ENCODE measurements at places on chromosomes 11 and 22.

DNA sequence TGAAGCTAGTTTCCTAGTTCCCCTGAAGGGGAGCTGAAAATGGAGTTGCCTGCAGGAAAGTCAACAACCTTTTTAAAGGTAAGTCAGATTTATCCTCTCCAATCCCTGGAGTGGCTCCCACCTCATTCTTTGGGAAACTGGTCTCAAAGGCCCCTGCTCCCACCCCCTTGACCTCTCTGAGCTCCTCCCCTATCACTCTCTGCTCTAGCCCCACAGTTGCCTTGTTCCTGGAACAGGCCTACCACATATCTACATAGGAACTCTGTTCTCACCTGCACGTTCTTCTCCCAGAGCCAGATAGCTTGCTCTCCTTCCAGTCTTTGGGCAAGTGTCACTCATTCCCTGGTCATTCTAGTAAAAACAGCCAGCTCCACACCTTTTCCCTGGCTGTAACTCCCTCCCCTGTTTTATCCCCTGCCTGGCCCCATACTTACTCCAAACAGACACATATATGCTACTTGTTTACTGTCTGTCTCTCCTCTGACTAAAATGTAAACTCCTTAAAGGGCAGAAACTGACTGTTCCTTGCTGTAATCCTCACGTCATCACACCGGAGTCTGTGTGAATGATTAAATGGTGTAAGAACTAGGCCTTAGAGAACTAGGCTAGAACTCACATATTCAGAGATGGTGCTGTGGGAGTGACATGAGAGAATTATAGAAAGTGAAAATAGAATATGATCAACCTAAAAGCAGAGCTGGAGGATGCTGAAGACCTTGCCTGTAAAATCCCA is 53.3 kb downstream of the TCF20 start:
- DNase-seq = no peak

GRCh38 chr11:47003180-47003877 is 66.8 kb downstream of the CSTPP1 start:
- DNase-seq = no peak

DNA sequence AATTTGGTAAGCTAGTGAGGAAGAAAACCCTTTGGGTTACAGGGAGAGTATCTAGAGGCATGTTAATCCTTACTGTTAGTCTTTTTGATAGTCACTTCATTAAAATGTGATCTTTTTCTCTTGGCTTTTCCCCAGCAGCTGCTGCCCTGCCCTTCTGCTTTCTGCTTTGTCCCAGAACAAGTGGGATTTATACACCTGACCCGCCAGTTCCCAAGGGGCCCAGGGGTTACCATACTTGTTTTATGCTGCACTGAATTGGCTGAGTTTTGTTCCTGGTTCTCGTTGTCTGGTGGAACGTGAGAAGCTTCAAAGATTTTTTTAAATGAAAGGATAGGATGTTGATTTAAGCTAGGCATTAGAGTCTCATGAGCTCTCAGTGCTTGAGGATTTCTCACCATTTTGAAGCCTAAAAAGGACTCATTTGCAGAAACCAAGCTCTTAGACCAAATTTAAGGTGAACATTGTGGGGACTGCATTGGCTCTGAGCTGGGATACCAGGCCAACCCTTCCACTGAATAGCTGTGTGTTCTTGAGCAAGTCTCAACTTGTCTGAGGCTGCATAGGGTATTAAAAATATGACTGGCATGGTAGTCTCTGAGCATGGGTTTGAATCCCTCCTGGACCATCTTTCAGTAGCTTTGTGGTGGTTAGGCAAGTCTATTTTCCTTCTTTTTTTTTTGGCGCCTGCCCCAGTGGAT is 6.6 kb downstream of the LIMK2 start:
- no peak for DNase-seq

GRCh38 chr11:121145826-121146225 is 44.8 kb downstream of the TECTA start:
- no peak for DNase-seq

- DNase-seq = no peak
These were observed 54.3 kb upstream of the MUC15 start for GRCh38 chr11:26626346-26626745.

DNA sequence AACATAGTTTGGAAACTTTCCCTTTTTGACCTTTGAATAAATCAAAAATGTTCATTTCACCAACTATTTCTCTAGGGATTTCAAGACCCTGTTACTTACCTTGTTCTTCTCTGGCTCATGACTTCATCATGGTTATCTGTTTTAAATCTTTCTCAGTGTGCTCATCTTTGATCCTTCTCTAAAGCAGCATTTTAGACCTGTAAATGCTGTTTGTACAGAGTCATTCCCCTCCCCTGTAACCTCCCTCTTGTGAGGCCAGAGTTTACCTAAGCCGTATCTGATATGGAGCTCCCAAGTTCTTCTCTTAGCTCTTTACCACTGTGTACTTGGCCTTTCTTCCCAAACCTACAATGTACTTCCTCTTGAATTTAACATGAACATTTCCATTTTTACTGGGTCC is 56.0 kb downstream of the ACER3 start:
- no peak for DNase-seq

GRCh38 chr11:12537778-12538401 is 136.3 kb upstream of the TEAD1 start:
- DNase-seq = no peak

DNA sequence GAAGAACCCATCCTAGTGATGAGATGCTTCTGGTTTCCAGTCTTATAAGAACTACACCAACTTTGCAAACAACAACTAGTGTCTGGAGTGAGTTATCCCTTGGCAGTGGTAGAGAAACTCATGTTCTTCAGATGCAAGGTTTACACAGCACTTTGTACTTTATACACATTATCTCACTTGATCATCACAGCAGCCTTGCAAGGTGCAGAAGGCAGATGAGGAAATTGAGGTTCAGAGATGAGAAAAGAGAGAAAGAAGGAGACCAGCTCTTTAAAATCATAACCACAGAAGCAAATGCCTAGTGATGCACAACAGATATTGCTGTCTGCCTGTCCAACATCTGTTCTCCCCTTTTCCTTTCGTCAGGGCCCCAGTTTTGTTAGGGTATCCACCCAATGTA is 16.7 kb upstream of the CD44 start:
- no peak for DNase-seq

GRCh38 chr22:28151151-28151816 is 232.2 kb upstream of the PITPNB start:
- peak; percentile 25 for DNase-seq

GRCh38 chr22:43110444-43110926 is at the start of gene BIK:
Gene BIK, plus strand, starts transcription at chr22:43110750. Its CDS starts 13,273 bp downstream, at chr22:43124023.
- no peak for DNase-seq

- peak; percentile 35 for DNase-seq
These were observed 1.7 kb downstream of the EP300 start for GRCh38 chr22:41094041-41094593.

GRCh38 chr22:19709063-19709769 is 5.1 kb upstream of the SEPTIN5 start:
- peak; percentile 44 for DNase-seq

DNA sequence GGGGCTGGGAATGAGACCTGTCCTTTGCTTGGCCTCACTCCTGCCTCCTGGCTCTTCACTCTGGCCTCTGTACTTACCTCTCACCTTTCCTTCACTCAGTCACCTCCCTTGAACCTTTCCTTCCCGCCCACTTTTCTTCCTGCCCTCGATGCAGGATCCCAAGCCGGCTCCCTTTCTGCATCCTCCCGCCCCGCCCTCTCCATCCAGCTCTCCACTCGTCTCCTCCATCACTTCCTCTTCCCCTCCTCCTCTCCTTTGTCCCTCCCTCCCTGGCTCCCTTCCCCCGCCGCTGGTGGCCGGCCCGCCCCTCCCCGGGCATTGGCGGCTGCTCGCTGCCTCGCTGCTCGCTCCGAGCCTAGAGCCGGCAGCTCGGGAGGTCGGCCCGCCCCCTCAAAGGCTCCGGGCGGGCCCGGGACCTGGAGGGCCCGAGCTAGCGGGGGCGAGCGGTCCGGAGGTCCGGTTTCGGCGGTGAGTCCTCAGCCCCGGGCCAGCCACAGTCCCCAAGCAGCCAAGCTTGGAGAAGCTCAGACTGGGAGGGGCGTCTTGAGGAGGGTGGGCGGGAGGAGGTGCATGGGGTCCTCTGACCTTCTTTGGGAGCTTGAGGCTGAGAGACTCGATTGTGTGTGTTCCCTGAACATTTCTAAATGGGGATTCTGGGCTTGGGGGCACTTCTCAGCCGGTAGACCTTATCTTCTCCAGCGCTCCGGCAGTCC is 13.8 kb downstream of the PHLDB1 start:
- DNase-seq = peak; percentile 90

- no peak for DNase-seq
These were observed 1.7 kb upstream of the ME3 start for GRCh38 chr11:86673872-86674750.

DNA sequence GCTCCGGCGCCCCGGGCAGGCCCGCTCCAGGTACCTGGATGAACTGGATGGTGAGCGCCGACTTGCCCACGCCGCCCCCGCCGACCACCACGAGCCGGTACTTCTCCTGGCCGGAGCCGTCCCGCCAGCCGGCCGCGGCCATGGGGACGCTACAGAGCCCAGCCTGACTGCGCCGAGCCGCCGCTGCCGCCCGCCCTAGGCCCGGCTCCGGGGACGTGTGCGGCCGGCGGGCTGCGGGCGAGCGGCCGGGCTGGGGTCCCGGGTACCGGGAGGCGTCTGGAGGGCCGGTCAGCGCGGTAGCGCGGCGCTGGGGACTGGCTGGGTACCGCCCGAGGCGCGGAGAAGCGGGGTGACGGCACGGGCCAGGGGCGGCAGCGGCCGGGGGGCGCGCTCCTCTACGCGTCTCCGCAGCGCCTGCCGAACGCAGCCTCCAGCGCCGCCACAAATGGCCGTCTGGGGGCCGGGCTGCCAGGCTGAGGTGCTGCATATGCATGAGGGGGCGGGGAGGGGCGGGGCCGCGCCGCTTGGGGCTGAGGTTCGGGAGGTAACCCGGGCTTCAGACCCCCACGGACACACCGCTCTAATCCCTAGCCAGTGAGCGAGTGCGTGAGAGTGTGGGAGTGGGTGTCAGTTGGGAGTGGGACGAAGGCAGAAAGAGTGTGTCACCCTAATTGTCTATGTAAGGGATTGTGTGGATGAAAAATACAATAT is at the start of gene RRAS2:
Gene RRAS2, minus strand, starts transcription at position 455 of the 711 bp plus-strand sequence. Its CDS starts 313 bp downstream, at position 142.
- peak; percentile 91 for DNase-seq

DNA sequence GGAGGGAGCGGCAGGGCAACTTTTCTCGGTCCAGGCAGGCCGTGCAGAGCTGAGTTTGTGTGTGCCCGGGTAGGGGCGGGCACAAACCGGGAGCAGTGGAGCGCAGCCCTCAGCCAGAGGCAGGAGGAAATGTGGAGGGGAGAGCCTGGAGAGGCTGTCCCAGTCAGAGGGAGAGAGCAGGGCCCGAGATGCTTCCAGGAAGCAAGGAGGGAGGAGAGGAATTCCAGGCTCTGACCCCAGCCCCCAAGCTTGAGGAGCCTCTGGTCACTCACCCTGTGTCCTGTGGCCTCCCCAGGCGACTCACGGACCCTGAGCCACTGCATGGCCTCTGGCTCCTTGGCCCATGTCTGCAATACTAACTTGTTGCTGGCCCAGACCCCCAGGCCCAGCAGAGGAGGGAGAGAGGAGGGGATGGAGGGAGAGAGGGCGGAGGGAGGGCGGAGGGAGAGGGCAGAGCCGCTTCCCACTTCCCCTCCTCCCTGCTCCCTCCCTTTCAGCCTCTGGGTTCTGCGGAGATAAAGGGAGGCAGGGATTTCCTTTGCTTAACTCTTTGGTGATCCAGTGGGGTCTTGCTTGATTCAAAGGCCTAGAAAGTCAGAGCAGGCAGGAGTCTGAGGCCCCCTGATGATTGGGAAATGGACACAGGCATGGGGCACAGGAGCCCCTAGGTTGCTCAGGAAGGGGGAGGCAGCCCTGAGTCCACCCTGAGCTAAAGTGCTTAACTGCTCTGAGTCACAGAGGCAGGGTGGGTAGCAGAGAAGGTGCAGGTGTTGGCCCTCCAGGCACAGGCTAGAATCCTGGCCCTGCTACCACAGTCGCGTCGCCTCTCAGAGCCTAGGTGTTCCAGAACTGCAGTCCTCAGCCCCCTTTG is at the start of gene C1QTNF6:
Gene C1QTNF6, minus strand, starts transcription at position 357 of the 871 bp plus-strand sequence. Its CDS starts 34 bp downstream, at position 323.
- no peak for DNase-seq

GRCh38 chr11:42054351-42054900 is 595.0 kb upstream of the LRRC4C start:
- DNase-seq = no peak

GRCh38 chr22:30606455-30607299 is at the start of gene TCN2:
Gene TCN2, plus strand, starts transcription at chr22:30607174. Its CDS starts 158 bp downstream, at chr22:30607332.
- peak; percentile 81 for DNase-seq

- DNase-seq = no peak
These were observed 2.5 kb downstream of the OR2D2 start for GRCh38 chr11:6889835-6890234.

GRCh38 chr11:134815404-134815803 is 403.4 kb upstream of the B3GAT1 start:
- DNase-seq = no peak

DNA sequence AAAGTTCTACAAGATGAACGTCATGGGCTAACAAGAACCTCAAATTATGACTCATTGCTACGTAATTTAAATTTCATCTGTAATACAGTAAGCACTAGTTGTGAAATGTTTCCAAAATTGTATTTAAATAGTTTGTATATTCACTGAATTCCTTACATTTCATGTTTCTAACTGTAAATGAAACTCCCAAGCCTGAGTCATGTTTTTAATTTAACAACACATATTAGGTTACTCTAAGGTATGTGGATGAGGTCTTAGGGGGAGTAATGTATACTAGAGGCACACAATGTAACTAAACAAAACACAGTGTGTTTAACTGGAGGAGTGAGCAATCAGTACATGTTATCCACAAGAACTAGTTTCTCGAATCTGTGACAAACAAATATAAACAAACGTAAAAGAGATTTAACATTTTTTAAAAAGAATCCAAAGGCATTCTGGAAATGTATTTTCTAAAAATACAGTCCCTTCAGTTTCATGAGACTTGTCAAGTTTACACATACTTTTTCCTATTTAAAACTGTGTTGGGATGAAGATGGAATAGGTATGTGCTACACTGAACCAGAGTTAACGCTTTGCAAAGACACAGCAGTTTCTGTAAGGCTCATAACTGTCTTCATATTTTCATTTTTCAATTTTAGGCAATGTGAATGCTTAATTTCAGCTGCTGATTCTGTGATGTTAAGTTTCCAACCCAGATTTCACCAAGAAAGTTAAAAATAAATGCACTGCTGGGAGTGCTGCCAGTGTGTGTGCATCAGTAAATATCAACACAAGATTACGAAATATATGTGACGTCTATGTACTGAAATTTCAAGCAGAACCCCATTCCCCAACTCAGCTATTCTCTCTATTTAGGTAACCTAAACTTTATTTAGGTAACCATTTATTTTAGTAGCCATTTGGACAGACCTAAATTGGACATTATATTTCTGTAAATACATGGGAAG is 52.6 kb downstream of the PITPNB start:
- no peak for DNase-seq

DNA sequence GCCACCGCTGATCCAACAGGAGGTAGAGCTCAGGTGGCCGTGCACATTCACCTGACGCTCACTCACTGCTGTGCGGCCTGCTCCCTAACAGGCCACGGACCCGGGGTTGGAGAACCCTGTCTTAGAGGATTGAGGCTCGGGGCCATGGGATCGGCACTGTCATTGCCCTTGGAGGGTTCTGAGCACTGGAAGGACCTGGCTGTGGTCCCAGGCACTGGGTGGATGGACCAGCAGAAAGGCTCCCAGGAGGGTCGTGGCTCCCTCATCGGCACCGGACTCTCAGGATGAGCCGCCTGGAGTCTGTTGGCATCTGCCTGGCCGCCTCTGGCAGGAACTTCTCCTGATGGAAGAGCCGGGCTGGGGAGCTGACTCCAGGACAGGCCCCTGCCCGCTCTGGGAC is 6.5 kb downstream of the KCNQ1 start:
- DNase-seq = no peak
